Dermis blood vessel endothelial cell (primary cell): ENCODE measurements at places on chromosomes 12 and 14.

GRCh38 chr12:38736821-38737220 is 168.6 kb downstream of the CPNE8 start:
- DNase-seq: peak; percentile 66

GRCh38 chr12:65637774-65638173 is 186.5 kb upstream of the HMGA2 start:
- peak; percentile 71 for DNase-seq

GRCh38 chr12:57134949-57135348 is 6.7 kb downstream of the LRP1 start:
- no peak for DNase-seq

GRCh38 chr14:74517731-74518130 is 24.2 kb downstream of the ISCA2 start:
- no peak for DNase-seq

DNA sequence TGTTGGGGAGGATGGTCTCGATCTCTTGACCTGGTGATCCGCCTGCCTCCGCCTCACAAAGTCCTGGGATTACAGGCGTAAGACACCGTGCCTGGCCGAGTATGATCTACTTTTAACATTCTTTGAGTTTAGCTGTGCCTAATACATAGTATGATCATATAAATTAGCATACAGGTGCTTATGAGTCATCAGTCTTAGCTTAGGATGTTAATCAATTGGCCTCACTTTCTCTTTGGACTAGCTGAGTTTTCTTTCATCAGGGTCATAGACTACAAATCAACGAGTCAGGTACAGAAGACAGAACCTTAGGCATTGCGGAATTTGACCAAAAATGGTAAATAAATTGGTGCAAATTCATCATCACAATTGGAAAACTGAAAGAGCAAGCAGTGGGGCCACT is 2.2 kb downstream of the SLC25A21 start:
- no peak for DNase-seq

- DNase-seq: no peak
These were observed 11.1 kb upstream of the NDUFA12 start for GRCh38 chr12:95014554-95014953.

- DNase-seq: no peak
These were observed 59.4 kb downstream of the ITPK1 start for GRCh38 chr14:93056166-93056839.

DNA sequence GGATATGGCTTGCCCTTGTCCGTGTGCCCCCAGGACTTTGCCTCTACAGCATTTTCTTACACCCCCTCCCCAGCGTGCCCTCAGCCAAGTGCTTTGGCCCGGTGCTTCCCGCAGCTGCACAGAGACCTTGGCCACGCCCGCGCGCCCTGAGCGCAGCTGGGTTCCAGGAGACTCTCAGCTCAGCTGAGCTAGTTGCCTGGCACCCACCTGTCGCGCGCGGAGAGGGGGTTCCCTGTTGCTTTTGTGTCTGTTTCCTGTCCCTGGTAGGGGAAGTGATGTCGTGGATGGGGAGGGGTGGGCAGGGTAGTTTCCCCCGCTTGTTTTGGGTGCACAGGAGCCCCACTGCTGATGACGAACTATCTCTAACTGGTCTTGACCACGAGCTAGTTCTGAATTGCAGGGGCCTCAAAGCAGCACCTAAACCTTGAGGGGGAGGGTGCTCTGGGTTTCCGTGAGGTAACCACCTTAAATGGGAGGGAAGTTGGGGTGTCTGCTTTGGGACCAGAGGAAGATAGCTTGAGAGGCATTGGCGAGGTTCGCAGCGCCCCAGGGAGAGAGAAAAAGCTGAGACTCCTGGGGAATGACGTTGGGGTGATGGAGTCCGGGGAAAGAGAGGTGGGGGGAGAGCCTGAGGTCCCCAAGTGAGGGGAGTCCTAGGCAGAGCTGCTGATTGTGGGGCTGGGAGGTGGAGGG is 1.5 kb downstream of the DIO3 start:
- no peak for DNase-seq

- DNase-seq: no peak
These were observed 17.4 kb downstream of the CDKN1B start for GRCh38 chr12:12734561-12735071.
